Hair follicle dermal papilla cell (primary cell): ENCODE measurements at places on chromosomes 7 and 10. TPM values are rescaled to one million over a fixed set of nuclear protein-coding genes. Genes with fewer than 3 reads are reported as not detected.

Gene HHEX
- 0.73 and 1.3 TPM in 2 replicates for total RNA-seq

Gene GPR146
- 1.2 and 1.6 TPM in 2 replicates for total RNA-seq

Gene CRCP
- total RNA-seq, result 37.3 and 39.5 TPM in 2 replicates

Gene ADAM8
- 1.7 and 3.4 TPM in 2 replicates for total RNA-seq
